Lower leg skin (tissue), 4 donors: ENCODE measurements at places on chromosomes 5 and 9. TPM values are rescaled to one million over a fixed set of nuclear protein-coding genes. Genes with fewer than 3 reads are reported as not detected.

DNA sequence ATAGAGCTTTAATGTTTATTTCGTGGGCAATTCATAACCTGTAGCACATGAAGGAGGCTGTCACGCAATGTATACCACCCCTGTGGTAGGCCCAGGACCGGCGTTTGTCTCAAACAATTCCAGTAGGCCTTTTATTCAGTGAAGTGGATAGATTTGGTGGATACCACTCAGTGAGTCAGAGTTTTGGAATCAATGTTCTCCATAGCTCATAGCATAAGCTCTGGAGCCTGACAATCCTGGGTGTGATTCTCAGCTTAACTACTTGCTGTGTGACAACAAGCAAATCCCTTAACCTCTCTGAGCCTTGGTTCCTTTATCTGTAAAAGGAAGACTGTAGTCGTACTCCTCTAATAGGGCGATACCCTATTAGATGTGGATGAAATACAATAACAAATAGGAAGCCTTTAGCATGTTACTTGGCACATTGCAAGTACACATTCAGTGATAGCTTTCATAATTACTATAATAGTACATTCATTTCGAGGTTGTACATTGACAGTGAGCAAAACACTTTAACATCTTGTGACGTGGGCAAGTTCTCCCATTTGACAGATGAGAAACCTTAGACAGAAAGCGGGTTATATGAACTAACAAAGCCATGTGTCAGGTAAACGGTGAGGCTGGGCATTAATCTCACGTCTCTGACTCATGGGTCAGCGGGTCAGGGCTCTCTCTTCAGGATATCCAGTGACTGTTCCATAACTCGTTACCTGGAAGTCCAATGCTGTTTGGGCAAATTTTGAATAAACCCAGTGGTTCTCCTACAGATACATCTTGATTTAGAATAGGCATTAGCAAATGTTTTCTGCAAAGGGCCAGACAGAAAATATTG lies 130.8 kb downstream of the C9orf152 start:
- no peak for DNase-seq

GRCh38 chr5:21140987-21141386 lies 1153.0 kb upstream of the CDH18 start:
- DNase-seq, result no peak

- no peak for DNase-seq
These were observed 59.3 kb downstream of the GALNT10 start for GRCh38 chr5:154249826-154250225.

DNA sequence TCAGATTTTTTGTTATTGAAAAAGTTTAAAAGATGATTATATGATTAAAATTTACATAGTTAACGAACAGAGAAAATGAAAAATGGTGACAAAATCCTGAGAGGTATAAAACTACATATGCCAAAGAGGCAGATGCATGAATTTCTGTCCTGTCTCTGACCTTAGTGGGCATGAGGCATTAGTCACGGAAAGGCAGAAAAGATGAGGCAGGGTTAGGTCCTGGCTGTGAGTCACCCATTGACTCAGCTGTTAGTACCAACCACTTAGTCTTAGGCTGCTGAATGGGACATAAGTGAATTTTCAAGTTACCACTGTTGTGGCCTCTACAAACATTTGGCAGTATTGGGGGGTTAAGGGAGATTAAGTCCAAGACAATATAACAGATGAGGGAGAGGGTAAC lies 33.1 kb downstream of the RASA1 start:
- no peak for DNase-seq

DNA sequence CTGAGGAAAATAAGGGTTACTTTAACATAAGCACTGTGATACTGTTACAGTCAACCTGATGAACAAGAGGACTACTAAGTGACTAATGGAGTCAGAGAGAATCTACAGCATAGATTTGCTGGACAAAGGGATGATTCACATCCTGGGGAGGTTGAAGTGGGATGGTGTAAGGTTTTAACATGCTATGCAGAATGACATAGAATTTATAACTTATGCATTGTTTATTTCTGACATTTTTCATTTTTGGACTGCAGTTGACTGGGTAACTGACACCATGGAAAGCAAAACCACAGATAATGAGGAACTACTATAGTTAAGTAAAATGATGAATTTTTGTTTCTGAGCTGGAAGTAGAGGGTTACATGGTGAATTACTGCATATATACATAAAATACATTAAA lies 389.2 kb downstream of the MAT2B start:
- no peak for DNase-seq

Gene EGFL7
- total RNA-seq, result 52.5 TPM

Gene UBE2QL1
- total RNA-seq, result 3.4 TPM

DNA sequence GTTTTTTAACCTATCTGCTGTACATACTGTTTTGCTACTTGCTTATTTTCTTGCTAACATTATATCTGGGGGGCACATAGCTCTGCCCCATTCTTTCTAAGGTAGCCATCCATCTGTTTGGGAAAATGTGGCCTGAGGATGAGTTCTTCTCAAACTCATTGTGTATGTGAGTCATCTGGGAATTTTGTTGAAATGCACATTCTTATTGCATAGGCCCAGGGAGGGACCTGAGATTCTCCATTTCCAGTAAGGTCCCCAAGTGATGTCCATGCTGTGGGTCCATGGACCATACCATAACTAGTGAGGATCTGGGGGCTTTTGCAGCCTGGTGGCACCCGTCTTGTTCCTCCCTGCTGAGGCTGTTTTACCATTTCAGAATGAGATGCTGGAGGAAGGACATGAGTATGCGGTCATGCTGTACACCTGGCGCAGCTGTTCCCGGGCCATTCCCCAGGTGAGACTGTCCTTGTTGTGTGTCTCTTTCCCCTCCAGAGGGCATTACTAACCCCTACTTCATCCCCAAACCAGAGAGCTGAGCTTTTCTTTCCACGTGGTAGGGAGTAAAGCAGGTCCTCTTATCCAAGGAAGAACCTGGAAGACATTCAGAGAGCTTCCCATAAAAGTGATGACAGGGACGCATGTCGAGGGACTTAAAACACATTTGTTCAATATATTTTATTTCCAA lies 28.6 kb downstream of the CYFIP2 start:
- no peak for DNase-seq

GRCh38 chr5:148937830-148938521 lies 111.6 kb downstream of the ADRB2 start:
- DNase-seq, result no peak

Gene HSPB3
- total RNA-seq, result 0.49 TPM

DNA sequence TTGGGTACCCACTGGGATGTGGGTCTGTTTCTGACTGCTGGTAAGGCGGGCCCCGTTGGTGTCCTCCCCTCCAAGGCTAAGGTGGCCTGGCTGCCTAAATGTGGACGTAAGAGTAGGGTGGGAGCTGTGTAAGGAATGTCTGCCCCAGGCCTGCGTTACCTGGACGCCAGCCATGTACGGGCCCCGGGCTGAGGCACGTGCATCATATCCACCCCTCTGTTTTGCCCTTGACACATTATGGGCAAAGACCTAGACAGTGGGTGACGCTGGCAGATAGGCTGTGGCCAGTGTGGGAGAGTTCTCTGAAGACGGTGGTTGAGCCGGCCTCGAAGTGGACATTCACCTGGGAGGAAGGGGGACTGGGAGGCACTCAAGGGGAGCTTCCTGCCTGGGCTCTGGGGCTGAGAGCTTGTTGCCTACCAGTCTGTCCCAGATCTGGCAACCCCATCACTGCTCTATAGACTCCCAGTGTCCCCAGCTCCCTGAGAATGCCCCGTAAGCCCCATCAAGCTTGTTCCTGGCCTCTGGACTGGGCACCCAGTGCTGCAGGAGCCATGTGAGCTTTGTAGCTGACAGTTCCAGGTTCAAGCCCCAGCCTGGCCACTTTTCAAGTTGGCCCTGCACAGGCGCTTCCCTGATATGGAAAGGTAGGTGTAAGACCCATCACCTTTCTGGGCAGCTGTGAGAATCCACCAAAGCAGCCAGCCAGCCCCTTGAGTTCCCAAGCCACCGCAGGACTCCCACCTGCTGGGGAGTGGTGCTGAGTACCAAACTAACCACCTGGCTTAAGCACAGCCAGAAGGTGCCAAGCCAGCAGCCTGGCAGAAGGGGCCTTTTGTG lies 3.2 kb upstream of the PRR7 start:
- no peak for DNase-seq

Gene PCDHA12
- total RNA-seq, result 0.04 TPM

Gene TMEM215
- not detected for total RNA-seq

DNA sequence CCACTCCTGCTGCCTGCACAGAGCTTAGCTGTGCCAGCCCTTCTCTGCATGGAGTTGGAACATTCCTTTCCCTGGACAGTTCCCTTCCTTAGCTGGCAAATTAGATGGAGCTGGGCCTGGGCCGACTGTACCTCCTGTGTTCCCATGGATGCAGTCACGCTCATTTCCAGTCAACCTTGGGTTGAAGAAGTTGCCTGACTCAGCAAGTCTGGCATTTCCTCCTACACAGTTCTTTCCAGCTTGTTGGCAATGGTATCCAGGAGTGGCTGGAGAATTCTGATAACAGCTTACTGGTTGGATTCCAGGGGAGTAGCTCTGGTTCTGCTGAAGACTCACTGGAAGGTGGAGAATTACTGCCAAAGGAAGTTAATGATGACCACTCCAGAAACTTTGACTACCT lies 9.2 kb upstream of the TAF1L start:
- DNase-seq, result no peak

DNA sequence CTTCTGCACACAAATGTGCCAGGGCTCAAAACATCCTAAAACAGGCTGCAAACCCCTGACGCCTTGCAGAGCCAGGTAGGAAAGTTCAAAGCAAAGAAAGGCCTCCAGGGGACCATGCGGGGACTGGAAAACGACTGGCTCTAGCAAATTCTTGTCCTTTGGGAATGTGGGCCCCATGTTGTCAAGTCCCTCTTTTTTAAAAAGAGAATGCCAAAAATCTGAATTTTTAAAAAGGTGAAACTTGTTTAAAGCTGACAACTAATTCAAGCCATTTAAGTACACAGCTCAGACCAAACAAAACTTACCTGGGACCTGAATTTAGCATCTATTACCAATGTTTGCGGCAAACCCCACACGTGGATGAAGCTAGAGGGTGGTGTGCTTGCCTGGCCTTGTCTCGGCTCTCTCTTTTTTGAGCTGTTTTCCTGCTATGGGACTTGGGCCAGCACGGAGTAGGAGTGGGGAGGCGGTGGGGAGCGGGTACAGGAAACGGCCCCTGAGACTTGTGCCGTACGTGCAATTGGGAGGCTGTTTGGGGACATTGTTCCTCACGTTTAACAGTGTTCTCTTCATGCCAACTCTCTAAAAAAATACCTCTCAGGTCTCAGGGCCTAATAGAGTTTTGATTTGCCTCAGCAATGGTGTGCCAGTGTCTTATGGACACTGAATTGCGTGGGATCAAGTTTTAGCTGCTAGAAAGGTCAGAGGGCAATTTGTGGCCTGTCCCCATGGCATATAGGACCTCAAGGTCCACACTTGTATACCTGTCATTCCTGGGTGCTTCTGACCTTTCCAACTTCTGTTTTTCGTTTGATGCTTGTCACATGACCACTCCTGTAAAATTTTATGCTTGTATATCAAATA lies 15.1 kb upstream of the PHF19 start:
- DNase-seq, result no peak

DNA sequence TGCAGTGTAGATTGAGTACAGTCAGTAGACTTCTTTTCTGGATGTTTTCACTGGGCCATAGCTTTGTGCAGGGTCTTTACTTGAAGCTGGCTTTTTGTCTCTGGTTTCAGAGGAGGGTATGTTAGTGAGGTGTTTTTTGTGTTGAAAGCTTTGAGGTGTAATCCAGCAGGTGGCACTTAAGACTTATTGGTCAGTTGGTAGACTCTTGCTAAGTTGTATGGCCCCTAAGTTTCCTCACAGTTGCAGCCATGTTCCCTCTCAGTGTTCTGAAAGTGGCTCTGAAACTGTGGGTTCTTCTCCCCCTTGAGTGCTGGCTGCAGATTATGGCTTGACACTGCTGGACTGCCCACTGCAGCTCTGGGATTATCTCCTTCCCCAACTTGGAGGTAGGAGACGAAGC lies 55.7 kb upstream of the SLC44A1 start:
- no peak for DNase-seq

GRCh38 chr5:76807296-76807695 lies 11.5 kb upstream of the F2RL1 start:
- no peak for DNase-seq

GRCh38 chr5:116546033-116546742 lies 28.4 kb downstream of the SEMA6A start:
- no peak for DNase-seq

DNA sequence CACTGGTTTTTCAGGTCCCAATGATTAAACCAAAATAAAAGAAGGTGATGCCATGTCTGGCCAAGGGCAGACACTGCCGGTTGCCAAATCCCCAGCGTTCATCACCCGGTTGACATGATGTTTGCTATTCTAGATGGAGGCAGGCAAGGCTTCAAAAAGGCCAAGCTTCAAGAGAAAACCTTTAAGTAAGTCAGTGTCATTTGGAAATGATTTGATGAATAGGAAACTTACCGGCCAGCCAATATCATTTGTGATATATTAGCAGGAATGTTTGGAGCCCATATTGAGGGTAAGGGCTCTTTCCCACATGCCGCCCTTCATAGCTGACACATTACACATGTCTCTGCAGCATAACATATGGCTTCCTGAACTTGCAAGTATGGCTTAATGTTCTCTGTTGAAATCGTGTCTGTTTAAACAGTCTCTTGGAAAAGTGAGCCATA lies 89.5 kb upstream of the TTC23L start:
- DNase-seq, result no peak

GRCh38 chr9:35609820-35610163 lies 4.7 kb downstream of the TESK1 start:
- DNase-seq, result no peak

DNA sequence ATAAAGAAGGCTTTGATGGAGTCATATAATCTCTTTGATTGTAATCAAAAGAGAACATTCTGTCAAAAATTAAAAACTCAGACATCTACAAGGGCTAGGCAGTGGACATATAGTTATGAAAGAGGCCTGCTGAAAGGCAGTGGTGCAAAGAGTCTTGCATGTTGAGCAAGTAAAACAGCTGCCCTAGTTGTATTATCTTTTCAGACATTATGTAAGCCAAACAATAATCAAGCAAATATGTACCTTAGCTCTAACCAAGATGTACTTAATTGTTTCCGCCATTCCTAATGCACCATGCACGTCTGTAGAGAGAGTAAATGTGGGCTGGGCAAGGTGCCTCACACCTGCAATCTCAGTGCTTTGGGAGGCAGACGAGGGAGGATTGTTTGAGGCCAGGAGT lies 14.3 kb downstream of the GAPT start:
- DNase-seq, result no peak
